ENCODE measurements at places on chromosomes 16 and 17.

DNA sequence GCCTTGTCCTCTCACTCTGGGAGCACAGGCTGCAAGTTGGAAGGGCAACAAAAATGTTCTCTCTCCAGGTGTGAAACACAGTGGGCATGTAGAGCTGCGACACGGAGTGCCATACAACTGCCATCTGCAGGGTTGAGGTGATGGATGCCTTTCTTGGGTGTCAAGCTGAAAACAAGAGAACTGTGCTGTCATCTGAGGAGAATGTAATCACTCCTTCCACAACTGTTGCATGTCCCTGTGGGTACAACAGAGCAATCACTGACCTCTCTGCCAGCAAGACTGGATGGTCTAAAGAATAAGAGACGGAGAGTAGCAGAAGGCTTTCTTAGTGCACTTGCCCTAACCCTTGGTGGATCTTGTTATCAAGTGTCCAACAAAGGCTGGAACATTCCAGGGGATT lies 29.2 kb downstream of the SLFN11 start:
- DNase-seq: no peak

DNA sequence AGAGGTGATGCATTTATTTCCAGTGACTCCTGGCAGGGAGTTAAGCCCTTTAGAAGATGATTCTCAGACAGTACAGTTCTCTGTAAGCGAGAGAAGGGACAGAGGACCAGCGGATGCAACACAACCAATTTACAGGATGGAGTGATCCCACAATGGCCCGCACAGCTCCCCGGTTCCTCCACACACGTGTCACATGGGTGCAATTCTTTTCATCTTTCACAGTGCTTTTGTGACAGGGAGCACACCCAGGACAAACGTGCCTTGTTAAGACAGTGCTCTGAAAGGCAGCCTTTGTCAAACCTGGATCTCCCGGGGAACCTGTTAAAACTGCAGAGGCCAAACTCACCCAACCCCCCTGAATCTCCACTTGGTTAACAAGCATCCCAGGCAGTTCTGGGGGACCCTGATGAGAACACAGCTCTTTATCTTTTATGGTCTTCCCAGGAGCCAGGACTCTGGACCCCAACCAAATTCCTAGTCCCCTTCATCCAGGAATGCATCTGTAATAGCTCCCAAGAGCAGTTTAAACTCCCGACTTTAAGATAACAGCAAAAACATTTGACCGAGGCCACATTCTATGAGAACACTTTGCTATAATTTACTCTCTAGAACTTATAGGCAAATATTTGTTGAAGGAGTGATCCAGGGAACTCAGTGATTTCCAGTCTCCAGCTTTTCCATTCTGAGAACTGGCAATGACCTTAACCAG lies 134.9 kb upstream of the CDH5 start:
- DNase-seq: no peak

DNA sequence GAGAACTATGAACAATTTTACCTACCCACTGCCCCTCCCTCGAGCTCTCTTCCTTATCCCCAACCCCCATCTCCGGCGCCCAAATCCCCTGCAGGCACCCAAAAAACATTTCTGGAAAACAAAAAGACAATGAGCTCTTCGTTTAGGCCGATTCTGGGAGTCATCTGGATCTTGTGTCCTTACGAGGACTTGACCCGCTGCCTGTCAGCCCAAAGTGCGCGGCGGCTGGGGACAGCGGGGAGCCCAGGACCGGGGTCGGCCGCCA lies 524 bp downstream of the STRADA start:
- DNase-seq: no peak

- DNase-seq: no peak
Observed at GRCh38 chr17:29930409-29931010, 482 bp upstream of the SSH2 start.

DNA sequence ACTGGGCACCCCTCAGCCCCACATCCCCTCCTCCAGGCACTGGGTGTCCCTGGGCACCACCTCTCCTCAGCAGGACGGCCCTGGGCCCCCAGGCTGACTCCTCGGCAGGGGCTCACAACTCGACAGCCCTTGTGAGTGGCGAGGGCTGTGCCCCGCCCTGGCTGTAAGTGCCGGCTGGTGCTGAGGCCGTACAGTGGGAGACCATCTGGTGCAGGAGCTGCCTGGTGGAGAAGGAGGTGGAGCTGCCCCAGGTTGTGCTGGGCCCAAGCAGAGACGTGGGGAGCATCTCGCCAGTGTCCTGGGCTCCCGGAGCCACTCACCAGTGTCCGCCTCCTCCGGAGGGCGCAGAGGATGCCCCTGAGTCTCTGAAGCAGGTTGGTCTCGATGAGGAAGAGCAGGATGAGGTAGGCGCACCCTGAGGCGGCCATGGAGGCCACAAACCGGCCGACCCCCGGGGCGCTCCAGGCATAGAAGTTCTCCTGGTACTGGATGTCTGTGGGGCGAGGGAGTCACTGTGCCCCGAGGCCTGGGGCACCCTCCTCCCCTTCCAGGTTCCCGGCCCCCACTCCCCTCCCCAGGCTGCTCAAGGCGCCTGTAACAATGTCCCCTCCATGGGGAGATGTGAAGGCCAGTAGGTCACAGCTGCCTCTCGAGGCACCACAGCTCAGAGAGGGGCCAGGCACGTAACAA lies 15.1 kb upstream of the RNPS1 start:
- no peak for DNase-seq

- DNase-seq: no peak
Observed at GRCh38 chr16:76882105-76882504, 308.9 kb upstream of the MON1B start.

Data from fibroblast of skin of back (primary cell).